ENCODE measurements at places on chromosomes 5 and 9.

DNA sequence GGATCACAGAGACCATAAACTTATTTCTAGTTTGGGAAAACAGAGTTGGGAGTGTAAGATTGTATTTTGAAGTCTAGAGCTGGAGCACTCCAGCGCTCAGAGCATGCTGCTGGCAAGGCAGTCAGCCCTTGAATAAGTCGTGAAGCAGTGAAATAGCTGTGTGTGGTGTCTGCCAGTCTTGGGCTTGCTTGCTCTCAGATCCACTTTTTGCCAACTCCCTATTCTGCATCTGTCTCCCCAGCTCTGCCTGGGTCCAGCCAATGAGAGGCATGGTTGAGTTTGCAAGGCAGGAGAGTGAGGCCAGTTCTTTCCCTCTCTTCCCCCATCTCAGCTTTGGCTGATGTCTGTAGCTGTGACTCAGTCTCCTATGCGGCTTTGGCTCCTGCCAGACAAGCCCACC lies 23.3 kb upstream of the RASGRF2 start:
- DNase-seq, result no peak

GRCh38 chr9:92911511-92912475 lies 34.0 kb upstream of the ZNF484 start:
- no peak for DNase-seq

DNA sequence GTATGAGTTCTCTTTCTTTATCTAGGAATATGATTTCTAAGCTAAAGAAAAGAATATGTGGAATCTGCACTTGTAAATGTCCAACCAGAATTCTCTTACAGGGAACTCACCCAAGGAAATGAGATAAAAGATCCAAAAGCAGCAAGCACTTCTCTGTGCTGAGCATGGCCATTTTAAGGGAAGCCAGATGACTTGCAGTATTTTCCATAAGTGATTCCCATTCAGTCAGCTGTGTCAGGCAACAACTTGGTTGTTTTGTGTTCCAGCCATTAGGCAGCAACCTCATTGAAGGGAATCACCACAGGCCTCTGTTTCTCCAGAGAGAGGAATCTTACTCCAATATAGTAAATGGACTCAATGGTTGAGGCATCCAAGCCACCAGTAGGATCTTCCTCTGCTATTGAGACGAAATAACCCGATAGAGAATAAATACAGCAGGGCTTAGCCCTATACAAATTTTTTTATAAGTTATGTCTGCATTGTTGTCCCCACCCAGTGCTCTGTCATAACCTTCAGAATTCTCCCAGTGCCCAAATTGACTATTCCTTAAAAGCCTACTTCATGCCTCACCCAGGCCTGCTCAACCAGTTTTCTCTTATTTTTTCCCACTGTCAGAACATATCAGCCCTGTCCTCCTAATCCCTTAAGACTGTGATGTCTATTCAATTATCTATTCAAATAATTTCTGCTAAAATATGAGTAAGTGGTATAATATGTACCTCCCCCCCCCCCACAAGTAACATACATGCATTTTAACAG lies 236.6 kb downstream of the PJA2 start:
- no peak for DNase-seq

GRCh38 chr5:169856571-169856970 lies 123.7 kb downstream of the INSYN2B start:
- no peak for DNase-seq

DNA sequence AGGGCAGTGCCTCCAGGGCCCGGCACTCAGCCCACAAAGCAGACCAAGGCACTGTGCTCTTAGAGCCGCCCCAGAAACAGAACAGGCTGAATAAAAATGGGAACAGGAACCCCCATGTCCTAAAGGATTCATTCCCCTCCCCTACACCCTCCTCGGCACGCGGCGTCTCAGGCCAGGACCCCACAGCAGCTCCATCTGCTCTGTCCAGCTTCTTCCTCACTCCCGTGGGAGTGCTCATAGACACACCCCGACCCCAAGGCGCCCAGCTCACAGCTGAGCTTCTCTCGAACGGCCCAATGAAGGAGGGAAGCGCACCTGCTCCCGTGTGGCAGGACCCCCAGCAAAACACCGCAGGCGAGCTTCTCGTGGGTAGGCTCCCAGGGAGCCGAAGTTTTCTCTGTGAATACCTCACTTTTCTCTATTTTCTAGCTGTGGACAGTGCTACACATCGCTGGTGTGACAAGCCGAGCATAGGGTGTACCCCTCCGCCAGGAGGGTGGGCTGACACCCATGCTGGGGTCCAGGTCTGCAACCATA lies 15.4 kb upstream of the QSOX2 start:
- no peak for DNase-seq

- no peak for DNase-seq
Observed at GRCh38 chr5:132828846-132829494, 1.5 kb downstream of the SHROOM1 start.
